ENCODE measurements at places on chromosomes 5 and 9.

- DNase-seq: no peak
These were observed 10.6 kb downstream of the FOXD1 start for GRCh38 chr5:73437777-73438644.

DNA sequence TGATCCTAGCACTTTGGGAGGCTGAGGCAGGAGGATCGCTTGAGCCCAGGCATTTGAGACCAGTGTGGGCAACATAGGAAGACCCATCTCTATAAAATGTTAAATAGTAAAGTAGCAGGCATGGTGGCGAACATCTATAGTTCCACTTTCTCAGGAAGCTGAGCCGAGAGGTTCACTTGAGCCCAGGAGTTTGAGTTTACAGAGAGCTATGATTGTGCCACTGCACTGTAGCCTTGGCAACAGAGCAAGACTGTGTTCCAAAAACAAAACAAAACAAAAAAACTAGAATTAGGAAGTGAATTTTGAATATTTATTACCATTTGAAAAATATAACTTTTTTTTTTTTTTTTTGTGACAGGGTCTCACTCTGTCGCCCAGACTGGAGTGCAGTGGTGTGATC, 26.8 kb upstream of the PAX5 start:
- DNase-seq: no peak

- DNase-seq: no peak
These were observed 548.8 kb upstream of the IZUMO3 start for GRCh38 chr9:25094518-25094917.

- no peak for DNase-seq
These were observed 1236.0 kb downstream of the MAT2B start for GRCh38 chr5:164741376-164741775.

DNA sequence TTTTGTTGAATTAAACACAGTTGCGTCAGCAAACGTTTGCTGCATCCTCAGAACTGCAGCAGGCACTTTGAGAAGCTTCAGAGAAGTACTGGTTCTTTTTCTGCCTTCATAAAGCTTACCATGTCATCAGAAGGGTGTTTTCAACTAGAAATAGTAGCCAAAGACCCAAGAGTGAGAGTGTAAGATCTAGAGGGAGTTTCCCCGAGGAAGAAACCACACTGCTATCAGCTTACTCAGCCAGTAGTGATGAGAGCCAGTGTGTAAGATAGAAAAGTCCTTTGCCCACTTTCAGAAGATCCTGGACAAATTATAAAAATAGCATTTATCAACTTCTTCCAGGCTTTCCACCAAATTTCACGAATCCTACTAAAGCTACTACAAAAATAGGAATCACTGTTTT, 154.5 kb downstream of the PAPPA start:
- DNase-seq: no peak

DNA sequence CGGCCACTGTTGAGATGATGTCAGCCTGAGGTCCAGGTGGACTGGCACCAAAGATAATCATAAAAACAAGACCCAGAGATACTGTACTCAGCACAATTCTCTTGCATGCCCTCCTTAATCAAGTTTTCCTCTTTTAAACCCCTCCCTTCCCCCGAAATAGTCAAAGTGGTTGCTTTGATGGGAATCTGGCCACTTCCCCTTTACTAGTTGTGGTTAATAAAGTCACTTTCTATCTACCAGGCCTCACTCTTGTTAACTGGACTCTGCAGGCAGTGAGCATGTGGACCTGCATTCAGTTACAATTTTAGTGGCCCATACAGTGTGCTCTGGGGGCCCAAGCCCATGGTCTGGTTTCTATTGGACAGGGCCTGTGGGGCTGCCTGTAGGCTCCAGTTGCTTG, 17.5 kb downstream of the FBP2 start:
- DNase-seq: no peak

DNA sequence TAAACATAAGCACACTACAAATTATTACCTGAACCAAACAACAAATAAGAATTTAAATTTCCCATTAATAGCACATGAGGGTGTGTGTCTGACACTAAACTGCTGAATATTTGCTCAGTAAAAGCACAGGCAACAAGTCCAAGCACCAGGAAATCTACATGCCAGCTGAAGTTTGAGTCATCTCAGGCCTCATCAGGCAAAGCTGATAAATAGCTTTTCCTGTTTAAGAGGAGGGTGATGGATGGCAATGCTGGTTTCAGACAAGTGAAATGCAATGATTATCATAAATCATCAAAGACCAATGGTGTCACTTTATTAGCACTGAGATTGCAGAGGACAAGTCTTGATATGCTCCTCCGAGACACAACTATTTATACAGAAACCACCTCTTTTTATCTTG, 1668.0 kb upstream of the C9orf72 start:
- no peak for DNase-seq

- DNase-seq: no peak
These were observed 22.0 kb upstream of the KCNIP1 start for GRCh38 chr5:170481849-170482248.

DNA sequence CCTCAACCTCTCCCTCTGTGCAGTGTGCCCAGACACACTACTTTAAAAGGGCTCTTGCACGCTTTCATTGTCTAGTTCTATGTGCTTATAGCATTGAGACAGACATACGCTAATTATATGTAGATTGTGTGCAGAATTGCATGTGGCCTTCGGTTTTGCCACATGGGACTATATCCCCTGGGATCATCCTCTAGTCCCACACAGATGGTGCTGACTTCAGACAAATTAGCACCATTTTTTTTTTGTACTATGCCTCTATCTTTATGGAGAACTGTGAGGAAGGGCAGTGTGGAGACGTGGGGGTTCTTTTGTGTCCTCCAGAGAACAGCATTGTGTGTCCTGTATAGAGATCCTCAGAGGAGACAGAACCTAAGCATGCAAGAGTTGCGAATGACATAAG, 29.3 kb downstream of the PAPPA start:
- DNase-seq: no peak

DNA sequence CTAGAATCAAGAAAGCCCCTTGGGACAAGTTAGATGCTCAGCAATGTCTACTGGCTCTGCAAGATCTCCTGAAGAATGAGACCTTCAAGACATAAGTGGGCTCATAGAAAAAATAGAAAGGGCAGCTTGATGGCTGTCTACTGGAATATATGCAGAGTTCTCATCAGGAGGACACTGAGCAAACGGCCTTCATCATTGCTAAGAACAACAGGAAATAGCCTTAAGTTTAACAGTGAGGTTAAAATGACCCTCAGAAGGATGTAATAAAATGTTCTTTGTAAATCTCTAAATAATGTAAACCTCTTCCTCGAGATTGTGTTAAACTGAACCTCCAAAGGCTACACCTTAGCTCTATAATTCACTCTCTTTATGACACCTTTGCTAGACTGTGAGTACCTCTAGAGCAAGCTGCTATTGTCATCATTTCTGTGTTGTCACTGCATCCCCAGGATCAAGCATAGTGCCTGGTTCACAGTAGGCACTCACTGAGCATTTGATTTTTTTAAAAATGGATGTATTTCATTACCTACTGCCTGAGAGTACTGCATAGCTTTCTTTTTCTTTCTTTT, 22.2 kb upstream of the LHFPL2 start:
- DNase-seq: no peak

DNA sequence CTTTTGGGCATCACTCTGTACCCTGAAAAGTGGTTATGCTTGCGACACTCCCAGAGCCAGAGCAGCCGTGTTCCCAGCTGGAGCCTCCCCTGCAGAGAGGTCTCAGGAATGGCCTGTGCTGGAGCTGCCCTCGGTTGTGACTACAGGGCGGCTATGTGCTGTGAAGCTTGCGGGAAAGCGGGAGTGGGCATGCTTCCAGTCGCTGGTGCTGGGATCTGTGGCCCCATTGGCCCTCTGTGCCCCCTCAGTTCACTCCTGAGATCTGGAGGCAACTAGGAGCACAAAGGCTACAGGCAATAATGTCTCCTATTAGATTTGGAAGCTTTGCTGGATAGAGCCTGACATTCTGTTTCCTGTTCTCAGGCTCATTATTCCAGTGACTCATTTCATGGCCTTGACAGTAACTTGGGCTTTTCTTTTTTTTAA, 56.9 kb downstream of the GPR107 start:
- no peak for DNase-seq

Measured in NCI-H510A treated with DMSO at 0.1 percent for 48 hours (cell line).